ENCODE measurements at places on chromosomes 11 and 22. TPM values are rescaled to one million over a fixed set of nuclear protein-coding genes. Genes with fewer than 3 reads are reported as not detected.

The MRGPRF gene
- total RNA-seq, result 0.23 TPM

The GRAMD1B gene
- 8.5 TPM for total RNA-seq

The HEPHL1 gene
- total RNA-seq, result not detected

The IL17REL gene
- total RNA-seq, result 0.07 TPM

- no peak for DNase-seq
- no peak overlapping the region for H3K4me3 ChIP-seq
- peaks cover 28% of the 10 kb centered on the region for H3K4me1 ChIP-seq
- peaks cover 17% of the 10 kb centered on the region for H3K36me3 ChIP-seq
Measured at GRCh38 chr11:120385655-120386054, 49.4 kb downstream of the ARHGEF12 start.

DNA sequence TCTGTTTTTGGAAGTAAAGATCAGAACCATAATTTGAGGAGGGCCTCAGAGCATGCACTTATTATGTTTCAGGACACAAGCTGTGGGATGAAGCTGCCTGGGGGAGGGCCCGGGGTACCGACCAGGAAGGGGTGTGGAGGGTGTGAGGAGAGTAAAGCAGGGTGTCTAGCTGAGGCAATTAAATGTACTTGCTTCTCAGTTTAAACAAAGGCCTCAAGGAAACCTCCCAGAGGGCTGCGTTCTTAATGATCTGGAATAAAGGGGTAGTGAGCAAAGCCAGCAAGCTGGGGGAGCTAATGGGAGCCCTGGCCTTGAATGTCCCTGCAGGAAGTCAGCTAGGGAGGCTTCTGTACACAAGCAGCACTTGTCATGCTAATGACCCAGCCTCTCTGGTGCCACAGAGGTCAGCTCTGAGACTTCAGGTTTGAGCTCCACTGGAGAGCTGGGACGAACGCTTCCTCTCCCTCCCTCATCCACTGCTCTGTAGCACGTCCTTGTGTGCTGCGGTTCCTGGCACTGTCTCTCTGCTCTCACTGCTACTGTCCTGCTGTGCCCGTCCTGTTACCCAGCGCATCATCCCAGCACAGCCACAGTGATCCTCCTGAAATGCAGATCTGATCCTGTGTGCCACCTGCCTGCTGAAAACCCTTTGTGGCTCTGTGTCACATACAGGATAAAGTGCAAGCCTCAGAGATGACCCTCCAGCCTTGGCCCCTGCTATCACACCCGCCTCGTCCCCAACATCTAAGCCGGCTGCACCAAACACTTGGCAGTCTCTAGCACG, 159.7 kb downstream of the DBX1 start:
- H3K27ac ChIP-seq, result peak overlapping the region; percentile 25
- DNase-seq, result peak; percentile 46
- no peaks in the 10 kb centered on the region for H3K36me3 ChIP-seq
- H3K27me3 ChIP-seq, result peaks cover 31% of the 10 kb centered on the region
- H3K4me1 ChIP-seq, result peaks cover 49% of the 10 kb centered on the region
- H3K4me3 ChIP-seq, result peak overlapping the region; percentile 50

DNA sequence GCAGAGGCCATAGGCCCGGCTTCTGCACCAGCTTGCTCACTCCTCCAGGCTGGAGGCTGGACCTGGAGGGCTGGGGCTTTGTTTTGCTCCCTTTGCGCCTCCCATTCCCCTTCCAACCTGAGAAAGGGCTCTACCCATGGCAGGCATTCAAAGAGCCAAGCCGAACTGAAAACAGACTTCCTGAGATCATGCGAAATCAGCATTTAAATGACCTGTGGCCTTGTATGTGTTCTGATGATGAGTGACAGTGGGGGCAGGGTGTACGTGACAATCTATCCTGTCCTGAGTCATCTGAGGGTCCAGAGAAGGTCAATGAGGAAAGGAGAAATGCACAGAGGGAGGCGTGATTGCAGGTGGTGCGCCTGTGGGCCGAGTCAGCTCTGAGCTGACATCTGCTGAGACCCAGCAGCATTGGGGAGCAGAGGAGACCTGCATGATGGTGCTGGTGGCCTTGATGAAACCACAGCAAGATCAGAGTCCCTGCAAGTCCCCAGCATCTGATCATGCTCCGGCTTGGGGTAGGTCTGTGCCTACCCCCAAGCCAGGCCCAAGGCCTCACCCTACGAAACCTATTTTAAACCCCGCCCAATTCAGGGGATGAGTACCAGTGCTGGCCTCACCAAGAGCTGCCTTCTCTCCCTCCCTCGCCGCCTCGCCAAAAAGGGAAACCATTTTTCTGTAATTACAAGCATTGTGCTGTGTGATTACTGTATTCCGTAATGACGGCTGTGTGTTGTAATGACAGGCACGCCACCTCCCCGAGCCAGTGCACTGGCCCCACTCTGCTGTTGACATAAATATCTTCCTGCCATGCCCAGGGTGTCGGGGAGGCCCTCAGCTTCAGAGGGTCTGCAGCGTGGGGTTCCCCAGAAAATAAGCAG, 95.2 kb upstream of the ANO1 start:
- H3K4me1 ChIP-seq, result peaks cover 12% of the 10 kb centered on the region
- DNase-seq, result no peak
- peaks cover 87% of the 10 kb centered on the region for H3K27me3 ChIP-seq
- H3K36me3 ChIP-seq, result no peaks in the 10 kb centered on the region

GRCh38 chr11:112320668-112321067, 60.0 kb upstream of the PLET1 start:
- no peak overlapping the region for H3K27ac ChIP-seq
- H3K4me1 ChIP-seq, result no peaks in the 10 kb centered on the region
- H3K4me3 ChIP-seq, result no peak overlapping the region
- no peak for DNase-seq

DNA sequence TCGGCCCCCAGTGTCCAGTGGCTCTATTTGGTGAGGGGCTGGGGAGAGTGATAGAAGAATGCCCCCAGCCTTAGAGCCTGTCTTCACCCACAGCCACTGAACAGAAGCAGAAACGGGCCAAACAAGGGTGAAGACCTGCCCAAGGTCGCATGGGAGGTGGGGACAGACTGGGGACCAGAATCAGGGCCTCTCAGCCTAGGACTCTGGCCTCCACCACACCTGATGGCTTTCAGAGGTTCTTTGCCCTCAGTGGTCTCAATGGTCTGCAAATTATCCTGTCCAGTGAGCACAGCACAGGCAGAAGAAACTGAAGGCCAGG, 4.5 kb upstream of the MYRF start:
- H3K27me3 ChIP-seq, result peaks cover 33% of the 10 kb centered on the region
- H3K4me1 ChIP-seq, result peaks cover 23% of the 10 kb centered on the region
- no peak for DNase-seq

All from neural crest cell (in vitro differentiated cells).